ENCODE measurements at places on chromosomes 11 and 22.

- no peak for DNase-seq
Measured at GRCh38 chr11:8063324-8063723, 17.7 kb upstream of the TUB start.

GRCh38 chr11:111093061-111093460, 152.5 kb upstream of the POU2AF2 start:
- DNase-seq: no peak

GRCh38 chr11:783581-784015, 6.3 kb downstream of the CEND1 start:
- DNase-seq: no peak

DNA sequence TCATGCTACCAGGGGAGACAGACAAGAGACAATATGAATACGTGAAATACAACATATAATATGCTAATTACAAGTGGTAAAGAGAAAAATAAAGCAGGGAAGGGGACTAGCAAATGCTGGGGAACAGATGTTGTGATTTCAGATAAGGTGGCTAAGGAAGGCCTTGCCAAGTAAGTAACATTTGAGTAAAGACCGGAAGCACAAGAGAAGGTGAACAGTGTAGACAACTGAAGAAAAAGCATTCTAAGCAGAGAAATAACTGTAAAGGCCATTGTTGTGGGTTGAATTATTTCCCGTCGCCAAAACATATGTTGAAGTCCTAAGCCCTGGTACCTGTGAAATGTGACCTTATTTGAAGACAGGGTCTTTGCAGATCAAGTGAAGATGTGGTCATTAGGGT, 63.7 kb upstream of the EED start:
- no peak for DNase-seq

DNA sequence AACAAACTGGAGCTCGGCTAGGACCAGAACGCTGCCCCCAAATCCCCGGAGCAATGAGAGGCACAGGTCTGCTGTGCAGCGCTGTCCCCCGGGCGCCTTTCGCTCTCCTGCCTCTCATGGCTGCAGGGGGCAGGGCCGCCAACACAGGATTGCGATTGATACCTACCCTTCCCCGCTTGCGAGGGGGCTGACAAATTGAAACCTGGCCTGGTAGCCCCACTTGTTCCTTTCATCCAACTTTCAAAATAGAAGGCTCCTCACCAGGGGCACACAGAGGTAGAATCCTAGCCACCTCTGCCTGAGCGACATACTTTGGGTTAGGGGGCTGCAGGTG, 642 bp upstream of the CASTOR1 start:
- no peak for DNase-seq

GRCh38 chr11:95674657-95675358, 114.8 kb downstream of the FAM76B start:
- no peak for DNase-seq

- DNase-seq: no peak
Measured at GRCh38 chr22:38437416-38437815, 17.6 kb downstream of the KCNJ4 start.

- DNase-seq: no peak
Measured at GRCh38 chr11:46920755-46921154, 2.4 kb upstream of the LRP4 start.

DNA sequence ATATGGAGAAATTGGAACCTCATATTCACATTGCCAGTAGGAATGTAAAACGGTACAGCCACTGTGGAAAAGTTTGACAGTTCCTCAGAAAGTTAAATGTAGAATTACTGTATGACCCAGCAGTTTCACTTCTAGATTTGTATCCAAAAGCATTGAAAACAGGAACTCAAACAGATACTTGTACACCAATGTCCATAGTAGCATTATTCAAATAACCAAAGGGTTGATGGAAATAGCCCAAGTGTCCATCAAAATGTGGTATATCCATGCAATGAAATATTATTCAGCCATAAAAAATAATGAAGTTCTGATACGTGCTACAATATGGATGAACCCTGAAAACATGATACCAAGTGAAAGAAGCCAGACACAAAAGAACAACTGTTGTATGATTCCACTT, 17.8 kb downstream of the PRRG4 start:
- no peak for DNase-seq

GRCh38 chr11:124829986-124830385, 29.8 kb upstream of the MSANTD2 start:
- DNase-seq: no peak

DNA sequence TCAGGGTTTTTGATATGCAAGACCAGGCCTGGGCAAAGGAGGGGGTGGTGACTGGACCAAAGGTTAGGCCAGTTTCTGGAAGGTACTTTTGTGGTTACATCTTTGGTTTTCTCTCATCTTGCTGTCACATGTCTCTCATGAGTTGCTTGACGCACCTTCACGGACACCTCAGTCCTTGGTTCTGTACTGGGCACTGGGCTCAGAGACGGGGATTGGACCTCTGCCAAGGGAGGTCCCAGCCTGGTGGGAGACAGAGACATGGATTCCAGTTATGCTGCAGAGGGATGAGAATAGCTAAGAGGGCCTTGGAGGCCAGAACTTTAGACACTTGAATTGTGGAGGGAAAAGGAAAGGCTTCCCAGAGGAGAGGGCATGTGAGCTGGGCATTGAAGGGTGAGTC, 1.7 kb downstream of the USP35 start:
- no peak for DNase-seq

GRCh38 chr11:113926273-113927197, 21.9 kb downstream of the HTR3B start:
- DNase-seq: no peak

DNA sequence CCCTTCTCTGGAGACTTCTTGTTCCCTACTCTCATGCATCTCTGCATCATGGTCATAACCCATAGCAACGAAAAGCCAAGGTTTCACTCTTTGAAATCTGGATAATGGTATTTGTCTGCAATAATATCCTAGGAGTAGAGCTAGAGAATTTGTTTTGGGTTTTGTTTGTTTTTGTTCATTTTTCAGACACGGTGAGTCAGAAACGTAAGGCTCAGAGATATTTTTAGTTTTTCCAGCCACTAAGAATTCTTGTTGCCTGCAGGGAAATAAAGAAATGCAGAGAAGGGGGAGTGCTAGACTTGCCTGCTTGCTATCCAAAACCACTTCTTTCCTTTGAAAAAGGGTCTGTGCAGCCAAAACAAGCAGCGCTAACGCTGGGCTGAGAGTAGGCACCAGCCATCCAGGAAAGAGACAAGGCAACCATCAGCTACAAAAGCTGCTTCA, 26.0 kb downstream of the POU2AF3 start:
- DNase-seq: no peak

GRCh38 chr22:40757071-40757470, 62.1 kb downstream of the SLC25A17 start:
- no peak for DNase-seq

GRCh38 chr22:37529652-37530345, 10.6 kb upstream of the CARD10 start:
- no peak for DNase-seq

- DNase-seq: no peak
Measured at GRCh38 chr11:19777377-19778102, 64.9 kb downstream of the NAV2 start.

DNA sequence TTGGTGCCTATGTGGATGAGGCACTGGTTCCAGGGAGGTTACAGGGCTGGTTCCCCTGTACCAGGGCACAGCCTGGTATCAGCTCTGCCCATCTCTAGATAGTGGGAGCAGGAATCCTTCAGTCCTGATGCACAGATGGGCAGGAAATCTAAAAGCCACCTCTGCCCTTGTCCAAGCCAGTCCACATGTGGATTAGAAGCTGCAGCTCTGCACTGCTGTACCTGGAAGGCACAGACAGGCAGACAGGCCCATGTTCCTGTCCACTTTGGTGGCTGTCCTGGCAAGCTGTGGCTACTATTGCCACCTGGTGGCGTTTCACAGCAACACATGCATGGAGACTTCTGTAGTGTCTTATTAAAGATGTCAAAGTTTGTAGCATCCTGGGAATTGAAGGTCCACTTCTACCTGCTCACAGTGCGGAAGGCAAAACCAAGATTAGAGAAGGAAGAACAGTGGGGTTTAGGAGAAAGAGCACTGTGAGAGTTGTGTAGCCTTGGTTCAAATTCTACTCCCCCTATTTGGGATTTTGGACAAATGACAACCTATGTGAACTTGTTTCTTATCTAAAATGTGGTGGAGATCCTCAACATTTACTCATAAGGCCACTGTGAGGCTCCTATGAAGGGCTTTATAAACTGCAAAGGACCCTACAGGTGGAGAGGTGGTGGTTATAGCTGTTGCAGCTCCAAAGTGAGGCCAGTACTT, 30.1 kb downstream of the NAV2 start:
- DNase-seq: peak; percentile 46

- no peak for DNase-seq
Measured at GRCh38 chr11:20084921-20085814, 75.1 kb downstream of the DBX1 start.

- DNase-seq: no peak
Measured at GRCh38 chr11:17250561-17251350, 25.8 kb upstream of the NUCB2 start.
